ENCODE measurements at places on chromosomes 7 and 10.

GRCh38 chr7:95027234-95027872 lies 120.0 kb downstream of the PPP1R9A start:
- DNase-seq, result no peak

GRCh38 chr7:30923009-30923773 lies 11.5 kb downstream of the AQP1 start:
- no peak for DNase-seq

- no peak for DNase-seq
These were observed 100.0 kb upstream of the NPSR1 start for GRCh38 chr7:34558022-34558421.

DNA sequence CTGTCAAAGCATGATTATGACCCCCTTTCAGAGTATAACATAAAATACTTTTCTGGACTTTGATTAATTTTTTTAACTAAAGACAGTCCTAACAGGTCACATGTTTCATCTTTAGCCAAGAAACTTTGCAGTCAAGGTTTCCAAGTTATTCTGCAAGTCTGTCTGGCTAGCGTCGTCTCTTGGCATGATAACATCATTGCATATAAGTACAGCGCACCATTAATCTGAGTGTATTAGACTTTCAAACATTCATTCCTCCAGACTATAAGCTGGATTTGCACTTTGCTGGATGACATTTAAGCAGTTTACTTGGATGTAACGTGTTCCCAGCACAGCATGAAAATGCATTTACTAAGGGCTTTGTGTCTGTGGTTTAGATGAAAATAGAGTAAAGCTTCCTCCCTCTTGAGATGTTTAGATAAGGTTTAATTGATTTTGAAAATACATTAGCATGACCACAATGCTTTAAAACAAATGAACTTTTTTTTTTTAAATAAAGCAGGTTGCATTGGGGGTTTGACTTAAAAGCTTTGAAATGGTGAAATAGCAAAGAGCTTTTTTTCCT lies 349.0 kb upstream of the MTPN start:
- no peak for DNase-seq

DNA sequence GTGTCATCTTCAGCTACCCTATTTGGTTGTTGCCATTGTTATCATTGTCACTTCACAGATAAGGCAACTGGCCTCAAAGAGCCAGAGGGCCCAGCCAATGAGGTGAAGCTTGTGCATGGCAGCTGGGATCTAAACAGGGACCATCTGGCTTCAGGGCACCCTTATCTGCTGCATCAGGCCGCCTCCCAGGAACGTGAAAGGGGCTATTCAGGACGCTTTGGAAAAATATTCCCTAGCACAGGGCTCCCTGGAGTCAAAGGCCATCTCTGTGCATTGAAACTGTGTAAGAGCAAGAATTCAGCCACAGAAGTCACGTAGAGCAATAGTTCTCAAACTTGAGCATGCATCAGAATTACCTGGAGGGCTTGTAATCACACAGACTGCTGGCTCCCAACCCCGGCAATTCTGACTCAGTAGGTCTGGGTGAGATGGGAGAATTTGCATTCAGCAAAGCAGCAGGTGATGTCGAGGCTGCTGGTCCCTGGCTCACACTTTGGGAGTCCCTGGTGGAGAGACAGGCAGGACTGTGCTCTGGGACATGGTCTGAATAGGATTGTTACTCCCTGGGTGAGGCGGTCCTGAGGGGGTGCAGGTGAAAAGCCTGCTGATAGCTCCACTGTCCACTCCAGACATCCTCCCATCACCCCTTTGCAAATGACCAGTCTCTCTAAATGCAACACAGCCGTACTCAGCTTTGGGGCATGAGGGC lies 21.5 kb upstream of the PLEKHA1 start:
- DNase-seq, result no peak

GRCh38 chr10:11625019-11625735 lies 13.7 kb upstream of the USP6NL start:
- no peak for DNase-seq

Data from NCI-H1105 treated with DMSO at 0.1 percent for 48 hours (cell line).